MV-4-11 (cell line): ENCODE measurements at places on chromosomes 4 and X.

DNA sequence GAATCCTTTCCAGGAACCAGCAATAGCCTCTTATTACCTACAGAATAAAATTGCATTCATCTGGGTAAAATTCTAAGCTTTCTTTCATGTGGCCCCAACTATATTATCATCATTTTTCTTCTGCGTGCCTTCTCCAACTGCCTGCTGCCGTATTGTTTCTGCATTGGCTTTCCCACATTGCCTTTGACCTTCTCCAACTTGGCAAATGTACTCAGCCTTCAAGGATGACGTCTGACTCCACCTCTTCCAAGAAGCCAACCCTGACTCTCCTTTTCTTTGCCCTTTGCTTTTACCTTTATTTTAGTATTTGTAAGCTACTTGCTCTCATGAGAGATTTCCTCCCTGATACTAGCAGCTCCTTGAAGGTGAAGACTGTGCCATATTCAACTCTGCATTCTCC, 200.4 kb upstream of the FAM9B start:
- DNase-seq: no peak

DNA sequence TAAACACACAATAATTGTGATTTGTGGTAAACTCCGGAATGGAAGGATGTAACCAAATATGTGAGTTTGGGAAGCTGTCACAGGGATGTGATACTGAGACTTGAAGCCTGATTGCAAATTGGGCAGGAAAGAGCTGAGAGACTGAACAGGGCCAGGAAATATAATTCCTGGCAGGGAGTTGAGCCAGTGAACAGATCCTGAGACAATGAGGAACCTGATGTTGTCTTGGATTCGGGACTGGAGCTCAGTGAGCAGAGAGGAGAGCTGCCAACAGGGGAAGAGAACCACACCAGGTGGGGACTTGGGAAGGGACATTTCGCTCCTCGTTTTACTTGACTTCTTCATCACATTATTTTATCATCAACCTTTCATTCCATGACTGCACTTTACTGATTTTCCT, 386.0 kb downstream of the TLL1 start:
- DNase-seq: no peak

- no peak for DNase-seq
Measured at GRCh38 chr4:138611721-138612120, 369.6 kb upstream of the SLC7A11 start.

- no peak for DNase-seq
Measured at GRCh38 chr4:102529977-102530376, 28.8 kb downstream of the NFKB1 start.

- peak; percentile 39 for DNase-seq
Measured at GRCh38 chrX:19075754-19076153, 46.5 kb downstream of the ADGRG2 start.

DNA sequence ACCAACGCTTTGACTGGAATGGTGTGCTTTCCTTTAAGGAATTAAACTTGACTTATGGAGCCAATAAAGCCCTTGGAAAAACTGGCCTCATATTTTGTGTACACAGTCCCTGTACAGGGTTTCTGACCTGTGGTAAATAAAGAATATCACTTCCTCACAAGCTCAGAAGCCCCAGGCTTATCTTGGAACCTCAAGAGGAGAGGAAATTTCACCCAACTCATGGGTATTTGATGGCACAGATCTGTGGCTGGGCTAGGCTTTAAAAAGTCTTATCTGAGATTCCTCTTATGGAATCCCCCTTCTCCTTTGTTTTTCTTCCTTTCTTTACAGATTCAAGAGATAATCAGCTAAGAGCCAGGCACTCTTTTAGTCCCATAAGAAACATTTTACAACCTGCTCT, 89.3 kb upstream of the USP38 start:
- no peak for DNase-seq

DNA sequence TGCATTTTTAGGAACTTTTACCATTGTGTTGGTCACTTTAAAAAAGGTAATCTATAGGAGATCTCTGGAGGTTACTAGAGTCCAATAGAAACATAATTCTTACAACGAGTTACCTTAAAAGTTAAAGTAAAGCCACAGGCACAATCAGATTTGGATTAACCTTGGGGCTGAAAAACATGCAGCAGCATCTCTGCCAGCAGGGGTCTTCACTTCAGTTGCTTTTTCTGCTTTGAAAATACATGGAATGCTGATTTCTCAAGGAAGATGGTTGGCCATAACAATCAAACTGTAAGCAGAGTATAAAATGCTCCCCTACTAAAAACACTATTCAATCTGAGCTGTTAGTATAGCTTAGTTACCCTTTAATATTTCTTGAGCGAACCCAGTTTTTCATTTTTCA, 1072.3 kb upstream of the PCDH10 start:
- no peak for DNase-seq

- peak; percentile 57 for DNase-seq
Measured at GRCh38 chr4:6641164-6641970, 882 bp downstream of the MRFAP1 start.

- no peak for DNase-seq
Measured at GRCh38 chr4:10730019-10730418, 45.5 kb upstream of the CLNK start.

DNA sequence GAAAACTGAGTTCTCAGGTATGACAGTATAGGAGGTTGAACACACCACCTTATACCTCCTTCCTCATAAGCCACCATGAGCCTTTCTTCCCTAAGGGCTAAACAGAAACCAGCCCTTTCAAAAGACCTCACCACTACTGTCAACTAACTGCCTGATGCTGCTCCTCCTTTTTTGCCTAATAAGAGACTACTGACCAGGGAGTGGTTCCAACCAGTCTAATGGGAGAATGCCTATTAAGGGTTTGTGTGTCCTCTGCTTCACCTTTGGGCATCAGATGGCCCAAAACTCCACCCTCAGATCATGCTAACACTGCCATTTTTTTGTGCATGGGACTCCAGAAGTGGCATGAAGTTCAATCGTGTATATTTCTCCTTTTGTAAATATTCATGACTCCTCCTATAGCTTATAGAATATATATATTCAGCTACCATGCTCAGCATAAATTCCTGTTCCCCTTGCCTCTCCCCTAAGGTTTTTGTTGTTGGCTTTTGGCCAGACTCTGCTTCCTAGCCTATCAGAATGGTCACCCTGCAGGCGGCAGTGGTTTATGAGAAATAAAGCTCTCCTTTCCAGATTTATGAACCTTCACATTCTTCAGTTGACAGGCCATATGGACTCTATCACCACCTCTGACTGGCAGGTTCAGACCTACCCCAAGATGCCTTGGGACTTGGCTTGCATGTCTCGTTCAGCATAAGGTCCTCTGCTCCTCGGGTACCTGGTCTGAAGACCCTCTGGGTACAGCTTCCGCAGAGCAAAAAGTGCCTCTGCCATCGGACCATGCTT, 28.2 kb downstream of the FGFBP1 start:
- DNase-seq: no peak

- DNase-seq: no peak
Measured at GRCh38 chr4:54274795-54275665, 45.9 kb downstream of the PDGFRA start.

DNA sequence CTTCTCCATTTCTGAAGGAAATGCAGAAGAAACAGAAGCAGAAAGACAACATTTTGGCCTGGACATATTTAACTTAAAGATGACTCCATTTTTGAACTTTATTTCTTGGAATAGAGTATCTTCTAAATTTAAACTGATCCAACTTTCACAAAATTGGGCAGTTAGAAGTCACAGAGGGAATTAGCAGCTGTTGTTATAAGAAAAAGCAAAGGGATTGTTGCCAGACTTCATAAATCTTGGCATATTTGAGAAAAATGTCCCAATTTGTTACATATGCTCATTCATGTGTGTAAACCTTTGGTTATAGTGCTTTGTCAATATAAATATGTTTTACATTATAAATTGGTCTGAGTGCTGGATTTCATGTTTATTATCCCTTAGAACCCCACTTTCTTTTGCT, 3.4 kb downstream of the GLUD2 start:
- DNase-seq: no peak

DNA sequence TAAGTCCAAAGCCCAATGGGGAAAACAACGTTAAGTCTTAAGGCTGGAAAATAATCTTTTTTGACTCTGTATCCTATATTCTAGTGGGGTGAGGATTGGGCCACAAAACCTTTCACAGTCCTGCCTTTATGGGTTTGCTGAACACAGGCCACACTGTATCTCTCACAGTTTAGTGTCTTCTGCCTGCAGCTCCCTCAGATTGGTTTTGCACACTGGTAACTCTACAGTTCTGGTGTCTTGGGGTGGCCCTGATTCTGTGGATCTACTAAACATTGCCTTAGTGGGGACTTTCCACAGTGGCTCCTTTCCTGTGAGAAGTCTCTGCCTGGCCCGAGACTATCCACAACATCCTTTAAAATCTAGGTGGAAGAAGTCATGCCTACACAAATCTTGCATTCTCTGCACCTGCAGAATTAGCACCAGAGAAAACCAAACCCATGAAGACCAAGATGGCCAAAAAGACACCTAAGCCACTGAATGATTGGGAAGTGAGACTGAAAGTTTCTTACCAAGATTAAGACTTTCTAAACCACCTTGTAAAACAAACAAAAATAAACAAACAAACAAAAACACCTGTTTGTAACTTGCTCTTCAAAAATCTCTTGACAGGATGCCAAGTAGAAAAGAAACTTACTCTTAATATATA, 150.4 kb upstream of the PCDH10 start:
- DNase-seq: no peak

- no peak for DNase-seq
Measured at GRCh38 chr4:3683744-3684421, 82.3 kb upstream of the ADRA2C start.

DNA sequence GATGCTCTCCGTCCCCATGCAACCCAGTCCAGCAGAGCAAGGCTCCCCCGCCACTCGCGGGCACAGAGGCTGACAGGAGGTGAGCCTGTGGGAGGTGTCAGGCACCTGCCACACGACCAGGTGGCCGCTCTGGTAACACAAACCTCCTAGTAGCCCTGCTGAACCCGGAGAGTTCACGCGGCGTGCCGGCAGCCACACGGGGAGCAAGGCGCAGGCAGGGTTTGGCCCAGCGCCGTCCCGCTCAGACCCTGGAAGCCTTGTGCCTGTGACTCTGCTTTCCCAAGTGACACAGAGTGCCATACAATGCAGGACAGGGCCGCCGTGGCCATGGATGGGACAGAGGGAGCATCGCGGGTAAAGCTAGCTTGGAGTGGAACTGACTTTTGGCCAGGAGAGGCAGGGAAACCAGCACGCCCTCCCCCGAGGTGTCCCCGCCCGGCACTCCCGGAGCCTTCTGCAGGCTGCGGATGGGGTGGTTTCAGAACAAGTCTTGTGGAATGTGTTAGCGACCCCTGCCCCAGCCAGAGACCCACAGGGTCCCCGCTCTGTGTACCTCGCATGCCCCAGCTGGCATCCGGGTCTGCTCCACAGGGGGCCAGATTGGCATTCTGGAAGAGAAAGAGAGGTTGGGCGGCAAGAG, 44.7 kb upstream of the AFAP1 start:
- no peak for DNase-seq

GRCh38 chrX:51893931-51894696, 691 bp downstream of the MAGED1 start:
- DNase-seq: no peak

DNA sequence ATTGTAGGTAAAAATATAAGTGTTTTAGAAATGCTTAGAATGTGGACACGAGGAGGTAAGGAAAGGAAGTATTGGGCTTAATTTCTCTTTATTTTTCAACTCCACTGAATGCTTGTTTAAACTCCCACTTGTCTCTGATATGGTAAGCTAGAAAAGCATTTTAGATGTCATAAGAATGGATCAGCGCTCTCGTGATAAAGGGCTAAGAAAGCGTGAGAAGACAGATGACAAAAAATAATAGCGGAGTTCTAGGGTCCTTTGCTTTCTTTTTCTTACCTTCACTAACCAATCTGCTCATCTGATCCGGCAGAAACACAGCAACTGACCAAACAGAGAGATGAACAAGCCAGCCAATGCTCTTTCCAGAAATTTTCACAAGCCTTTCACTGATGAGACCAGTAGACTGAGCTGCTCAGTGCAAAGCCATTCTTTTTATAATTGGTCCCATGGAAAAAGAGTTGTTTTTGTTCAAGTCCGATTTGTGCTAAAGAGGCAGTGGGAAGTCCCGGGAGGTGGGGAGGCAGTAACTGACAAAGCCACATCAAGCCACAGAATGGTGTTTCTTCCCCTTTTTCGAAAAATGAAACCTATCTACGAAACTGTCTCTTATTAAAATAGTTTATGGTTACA, at the start of gene TASL:
Gene TASL (minus strand): TSS at position 405 of the 630 bp plus-strand sequence. CDS start 17,411 bp downstream, outside the sequence.
- DNase-seq: peak; percentile 94

GRCh38 chrX:48813644-48814043, 11.8 kb downstream of the HDAC6 start:
- peak; percentile 33 for DNase-seq
